NCI-H187 treated with DMSO at 0.1 percent for 48 hours (cell line): ENCODE measurements at places on chromosomes 6 and 20.

GRCh38 chr6:142246960-142247359 lies 54.8 kb upstream of the ADGRG6 start:
- no peak for DNase-seq

- DNase-seq: no peak
Measured at GRCh38 chr20:49786668-49787370, 25.8 kb upstream of the SLC9A8 start.

GRCh38 chr6:88866856-88867255 lies 96.6 kb downstream of the RNGTT start:
- no peak for DNase-seq

DNA sequence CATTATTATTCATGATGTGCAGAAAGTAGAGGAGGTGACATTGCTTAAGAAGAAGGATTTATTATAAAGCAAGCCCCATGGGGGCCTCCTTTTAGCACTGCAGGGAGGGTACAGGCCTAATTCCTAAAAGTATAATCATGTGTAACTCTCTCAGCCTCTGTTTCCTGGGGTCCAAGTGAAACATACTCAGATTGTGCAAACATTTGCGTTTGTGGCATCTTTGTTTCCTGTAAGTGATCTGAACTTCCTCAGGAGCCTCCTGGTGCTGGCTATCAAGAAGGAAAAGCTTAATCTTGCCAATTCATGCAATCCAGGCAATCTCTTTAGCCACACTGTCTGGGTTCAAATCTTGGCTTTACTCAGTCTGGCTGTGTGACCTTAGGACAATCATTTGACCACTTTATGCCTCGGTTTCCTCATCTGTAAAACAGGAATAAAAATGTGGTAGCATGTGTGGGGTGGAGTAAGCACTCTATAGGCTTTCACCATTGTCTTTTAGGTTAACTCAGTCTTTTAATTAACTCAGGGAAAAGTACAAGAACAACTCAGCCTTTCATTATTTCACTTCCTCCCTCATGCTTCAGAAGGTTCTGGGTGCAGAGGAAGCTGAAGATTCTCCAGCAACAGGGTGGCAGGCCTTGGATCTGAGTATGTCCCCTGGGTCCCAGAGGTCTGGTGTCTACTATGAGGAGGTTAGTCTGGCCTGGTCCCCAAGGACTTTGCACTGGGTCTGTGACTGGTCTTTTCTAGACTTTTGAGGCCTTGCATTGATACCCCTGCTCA lies 831 bp upstream of the SIRPB2 start:
- no peak for DNase-seq

DNA sequence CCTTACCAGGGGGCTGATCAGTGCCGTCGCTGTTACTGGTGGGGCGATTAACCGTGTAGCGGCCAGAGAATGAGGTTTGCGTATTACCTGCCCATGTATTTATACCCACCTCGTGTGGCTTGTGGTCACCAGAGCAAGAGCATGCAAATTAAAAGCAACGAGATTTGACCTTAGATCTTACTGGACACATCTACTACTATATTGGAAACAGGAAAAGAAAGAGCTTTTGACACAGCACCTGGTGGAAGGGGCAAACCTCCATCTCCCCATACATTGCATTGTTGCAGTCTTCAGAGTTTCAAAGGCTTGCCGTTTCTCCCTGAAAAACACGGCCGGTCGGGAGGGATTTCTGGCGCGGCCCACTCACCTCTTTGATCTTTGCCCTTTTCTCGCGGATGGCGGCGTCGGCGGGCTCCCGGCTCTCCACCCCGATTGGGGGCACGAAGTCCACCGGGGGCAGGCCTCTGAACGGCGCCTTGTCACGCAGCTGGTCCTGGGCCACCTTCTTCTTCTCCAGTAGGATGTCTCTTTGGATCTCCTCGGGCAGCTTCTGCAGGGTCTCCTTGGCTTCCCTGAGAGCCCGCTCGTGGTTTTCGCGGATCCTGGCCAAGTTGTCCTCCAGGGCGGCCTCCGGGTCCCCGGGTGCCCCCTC lies 1.3 kb downstream of the MAN1A1 start:
- DNase-seq: no peak

DNA sequence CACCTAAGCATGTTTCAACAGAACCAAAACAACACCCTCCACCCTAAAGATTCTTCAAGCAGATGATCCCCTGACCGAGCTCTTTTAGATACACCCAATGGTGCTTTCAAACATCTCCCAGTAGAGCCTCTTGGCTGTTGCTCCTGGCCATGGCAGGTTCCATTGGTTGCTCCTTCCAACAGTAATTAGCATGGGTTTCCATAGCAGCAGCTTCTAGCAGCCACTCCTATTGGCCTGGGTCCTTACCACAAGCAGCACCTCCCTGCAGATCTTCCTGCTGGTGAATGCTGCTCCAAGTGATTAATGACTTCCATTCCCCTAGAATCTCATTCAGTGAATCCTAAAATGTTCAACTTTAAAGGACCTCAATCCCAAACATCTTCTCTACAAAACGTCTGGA lies 13.9 kb downstream of the CCN2 start:
- no peak for DNase-seq

GRCh38 chr6:11141295-11141694 lies 29.8 kb upstream of the ERVFRD-1 start:
- no peak for DNase-seq

DNA sequence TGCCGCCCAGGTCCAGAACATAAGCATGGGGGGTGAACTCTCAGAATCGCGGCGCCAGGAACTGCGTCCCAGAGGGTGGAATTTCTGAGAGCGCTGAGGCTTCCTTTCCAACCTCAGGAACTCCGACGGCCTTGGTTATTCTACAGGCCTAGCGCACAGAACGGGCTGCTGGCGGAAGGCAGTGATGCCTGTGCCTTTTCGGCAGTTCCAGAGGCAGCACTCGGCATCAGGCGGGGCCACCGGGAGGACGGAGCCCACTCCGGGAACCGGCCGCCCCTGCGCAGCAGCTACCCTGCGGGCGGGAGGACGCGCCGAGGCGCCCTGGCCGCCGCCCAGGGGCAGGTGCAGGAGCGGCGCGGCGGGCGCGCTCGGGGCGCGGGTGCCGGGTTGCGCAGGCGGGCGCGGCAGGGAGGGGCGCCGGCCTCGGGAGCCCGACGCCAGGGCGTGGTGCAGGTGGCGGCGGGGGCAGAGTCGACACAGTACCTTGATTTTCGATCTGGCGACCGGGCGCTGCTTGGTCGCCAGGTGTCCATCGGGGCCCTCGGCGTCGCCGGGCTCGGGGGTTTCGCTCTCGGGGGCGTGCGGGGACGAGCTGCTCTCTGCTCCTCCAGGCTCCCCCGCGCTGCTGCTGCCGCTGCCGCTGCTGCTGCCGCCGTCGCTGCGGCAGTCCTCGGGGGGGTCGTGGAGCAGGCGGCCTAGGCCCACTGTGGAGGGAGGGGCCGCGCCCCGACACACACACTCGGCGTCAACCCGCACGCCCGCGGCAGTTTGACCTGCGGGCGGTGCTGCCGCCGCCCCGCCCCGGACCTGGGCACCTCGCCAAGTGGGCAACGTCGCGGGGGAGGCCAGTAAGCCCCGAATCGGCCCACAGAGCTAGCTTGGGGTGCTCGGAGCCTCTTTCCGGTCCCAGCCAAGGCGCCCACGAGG lies 1.3 kb downstream of the OVOL2 start:
- DNase-seq: no peak

- DNase-seq: no peak
Measured at GRCh38 chr20:34887023-34887422, 10.6 kb downstream of the ACSS2 start.

DNA sequence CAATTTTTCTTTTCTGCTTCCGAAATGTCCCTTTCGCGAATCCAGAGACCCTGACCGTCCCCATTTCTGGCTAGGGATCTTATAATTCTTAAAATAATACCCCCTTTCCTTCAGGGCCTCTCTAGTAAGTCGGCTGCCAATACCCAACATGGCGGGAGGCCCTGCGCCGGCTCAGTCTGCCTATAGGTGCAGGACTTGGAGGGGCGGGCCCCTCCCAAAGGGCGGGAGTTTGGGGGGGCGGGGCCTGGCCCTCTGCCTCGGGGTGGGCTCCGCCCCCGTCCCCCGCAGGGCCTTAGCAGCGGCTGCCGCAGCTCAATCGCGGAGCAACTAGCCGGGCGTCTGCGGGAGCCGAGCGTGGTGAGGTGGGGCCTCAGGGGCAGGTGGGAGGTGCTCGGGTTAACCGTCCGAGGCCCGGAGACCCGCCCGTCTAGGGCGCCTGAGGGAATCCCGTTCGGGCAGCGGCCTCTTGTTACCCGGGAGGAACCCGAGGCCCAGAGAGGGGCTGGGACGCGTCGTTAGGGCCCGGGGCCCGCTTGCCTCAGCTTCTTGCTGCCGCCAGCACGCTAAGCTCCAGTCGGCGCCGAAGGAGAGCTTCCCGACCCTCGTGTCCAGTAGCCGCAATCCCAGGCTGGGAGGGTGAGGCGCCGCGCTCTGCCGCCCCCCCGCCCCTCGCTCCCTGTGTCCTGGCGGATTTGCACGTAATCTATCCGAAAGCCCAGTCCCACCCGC lies at the start of gene CEP250:
TSS of gene CEP250 (plus strand) at position 718 of the 729 bp plus-strand sequence. CDS start 6,770 bp downstream, outside the sequence.
- DNase-seq: peak; percentile 86

DNA sequence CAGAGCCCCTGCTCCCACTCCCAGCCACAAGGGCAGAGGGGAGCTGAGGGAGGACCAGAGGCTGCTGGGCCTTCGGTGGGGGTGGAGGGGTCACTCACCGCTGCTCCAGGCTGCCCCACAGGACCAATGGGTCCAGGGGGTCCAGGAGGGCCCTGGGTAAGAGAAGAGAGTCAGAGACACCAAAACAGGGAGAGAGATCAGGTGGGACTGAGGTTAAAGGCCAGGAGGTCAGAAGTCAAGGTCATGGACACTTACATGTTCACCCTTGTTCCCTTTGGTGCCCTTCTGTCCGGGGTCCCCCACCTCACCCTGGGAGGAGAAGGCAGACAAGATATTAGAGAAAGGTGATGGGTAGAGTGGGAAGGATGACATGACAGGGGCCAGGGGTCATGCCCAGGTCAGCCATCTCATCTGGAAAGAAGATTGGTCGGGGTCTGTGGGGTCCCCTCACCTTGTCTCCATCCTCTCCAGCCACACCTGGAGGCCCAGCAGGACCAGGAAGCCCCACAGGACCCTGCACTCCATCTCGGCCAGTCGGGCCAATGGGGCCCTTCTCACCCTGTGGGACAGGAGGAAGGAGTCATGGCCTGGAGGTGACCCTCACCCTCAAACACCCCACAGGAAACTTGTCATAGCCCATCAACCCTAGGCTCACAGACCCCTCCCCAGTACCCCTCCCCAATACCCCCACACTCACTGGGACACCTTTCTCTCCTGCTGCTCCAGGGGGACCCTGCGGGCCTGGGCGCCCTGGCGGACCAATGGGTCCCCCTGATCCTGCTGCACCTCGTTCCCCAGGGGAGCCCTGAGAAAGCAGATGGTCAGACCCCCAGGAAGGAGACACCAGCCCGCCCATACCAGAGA lies 21.0 kb downstream of the COL11A2 start:
- DNase-seq: no peak

DNA sequence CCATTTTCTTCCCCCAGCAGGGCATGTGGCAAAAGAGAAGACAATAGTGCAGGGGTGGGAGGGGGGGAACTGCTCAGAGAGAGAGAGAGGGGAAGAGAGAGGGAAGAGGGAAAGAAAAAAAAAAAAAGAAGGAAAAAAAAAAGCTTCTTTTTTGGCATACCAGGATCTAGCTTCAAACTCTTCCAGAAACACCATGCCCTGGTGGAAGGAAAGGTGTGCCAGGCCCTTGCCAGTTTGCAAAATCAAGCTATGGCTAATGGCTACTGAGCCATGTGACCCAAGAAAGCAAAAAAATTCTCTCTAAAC lies 326 bp downstream of the ZMYND8 start:
- DNase-seq: no peak
